Kidney (tissue), 22 donors: ENCODE measurements at places on chromosomes 7 and 10. TPM values are rescaled to one million over a fixed set of nuclear protein-coding genes. Genes with fewer than 3 reads are reported as not detected.
A peak's percentile ranks its signal among the peaks of the same experiment; 100 is the strongest.

- H3K36me3 ChIP-seq = no peaks in the 10 kb centered on the region
- peak overlapping the region; percentile 96 for H3K27ac ChIP-seq
- peaks cover 3% of the 10 kb centered on the region for H3K4me1 ChIP-seq
- H3K4me3 ChIP-seq = peak overlapping the region; percentile 78
These were observed 155.0 kb upstream of the LYZL2 start for GRCh38 chr10:30784524-30784896.

GRCh38 chr7:150755473-150756099 lies 18.4 kb downstream of the GIMAP5 start:
- H3K4me1 ChIP-seq = no peaks in the 10 kb centered on the region
- H3K4me3 ChIP-seq = no peak overlapping the region
- H3K36me3 ChIP-seq = no peaks in the 10 kb centered on the region

GRCh38 chr7:105805447-105806019 lies 70.9 kb downstream of the ATXN7L1 start:
- peak; percentile 25 for DNase-seq
- no peaks in the 10 kb centered on the region for H3K36me3 ChIP-seq
- no peaks in the 10 kb centered on the region for H3K27me3 ChIP-seq

PON3 gene
- polyA plus RNA-seq = 1.9 TPM

DNA sequence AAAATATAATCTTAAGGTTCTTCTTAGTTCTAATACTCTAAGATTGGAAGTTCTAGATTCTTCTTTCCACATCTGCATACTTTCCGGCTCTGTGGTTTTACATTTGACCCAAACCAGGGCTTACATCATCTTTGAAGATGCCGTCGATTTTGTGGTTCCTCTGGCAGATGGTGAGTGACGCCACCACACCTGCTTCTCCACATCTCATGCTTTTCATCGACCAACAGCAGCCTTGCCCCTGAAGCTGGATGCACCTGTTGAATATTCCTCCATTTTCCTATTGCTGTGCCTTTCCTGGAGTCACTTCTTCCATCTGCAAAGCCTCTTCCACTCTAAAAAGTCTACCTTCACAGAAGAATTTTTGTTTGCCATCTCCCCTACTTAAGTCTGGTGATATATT lies 121.3 kb downstream of the PRKCQ start:
- no peak overlapping the region for H3K27ac ChIP-seq
- no peak for DNase-seq
- H3K4me3 ChIP-seq = no peak overlapping the region

DNA sequence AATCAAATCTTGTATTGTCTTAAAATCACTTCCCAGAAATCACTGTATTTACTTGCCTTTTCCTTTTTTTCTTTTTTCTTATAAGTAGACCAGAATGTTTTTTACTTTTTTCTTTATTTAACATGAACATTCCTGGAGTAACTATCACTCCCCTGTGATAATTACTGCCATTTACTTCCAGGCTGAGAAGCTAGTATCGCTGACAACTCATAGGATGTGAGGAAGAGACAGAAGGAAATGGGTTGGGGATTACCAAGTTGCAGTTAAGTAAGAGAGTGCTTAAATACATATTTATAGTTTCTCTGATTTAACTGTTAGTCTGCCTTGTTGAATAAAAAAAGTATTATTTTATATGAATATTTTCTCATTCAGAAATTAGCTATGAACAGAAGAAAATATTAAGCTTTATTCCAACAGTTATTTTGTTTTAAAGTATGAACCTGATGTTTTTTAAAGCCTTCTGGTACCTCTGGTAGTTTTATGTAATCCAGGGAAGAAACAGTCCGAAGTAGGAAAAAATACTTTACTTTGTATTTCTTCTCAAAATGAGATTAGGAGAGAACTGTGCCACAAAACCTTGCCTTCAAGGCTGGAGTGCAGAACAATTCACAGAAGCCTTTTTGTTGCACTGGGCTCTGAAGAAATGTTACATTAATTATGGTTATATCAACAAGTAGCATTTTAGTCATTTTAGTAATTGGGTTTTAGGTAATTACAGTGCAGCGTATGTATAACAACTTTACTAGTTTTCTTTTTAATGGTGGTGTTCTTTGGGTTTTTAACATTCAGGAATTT lies 72.8 kb downstream of the SHOC2 start:
- no peaks in the 10 kb centered on the region for H3K27me3 ChIP-seq
- no peak for DNase-seq
- no peak overlapping the region for H3K27ac ChIP-seq
- no peaks in the 10 kb centered on the region for H3K36me3 ChIP-seq
- no peak overlapping the region for H3K4me3 ChIP-seq

GRCh38 chr10:91185239-91185875 lies 35.1 kb upstream of the PCGF5 start:
- DNase-seq = no peak
- no peaks in the 10 kb centered on the region for H3K4me1 ChIP-seq
- H3K27me3 ChIP-seq = no peaks in the 10 kb centered on the region
- no peak overlapping the region for H3K27ac ChIP-seq

DNA sequence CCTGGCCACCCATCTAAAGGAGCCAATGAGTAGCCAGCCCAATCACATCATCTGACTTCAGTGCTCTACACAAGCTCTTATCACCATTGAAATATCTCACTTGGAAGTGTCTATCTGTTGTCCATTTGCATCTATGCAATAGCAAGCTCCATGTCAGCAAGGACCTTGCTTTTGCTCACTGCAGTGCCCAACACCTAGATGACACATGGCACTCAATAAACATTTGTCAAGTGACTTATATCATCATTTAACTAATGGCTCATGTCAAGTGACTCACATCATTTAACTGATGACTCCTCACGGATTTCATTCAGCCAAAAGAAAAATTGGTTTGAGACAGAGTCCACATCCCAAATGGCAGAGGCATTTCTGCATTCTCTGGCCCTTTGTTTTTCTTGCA lies 92.9 kb upstream of the ADAM12 start:
- H3K4me1 ChIP-seq = no peaks in the 10 kb centered on the region
- H3K4me3 ChIP-seq = no peak overlapping the region
- no peak for DNase-seq
- no peak overlapping the region for H3K27ac ChIP-seq
- H3K27me3 ChIP-seq = no peaks in the 10 kb centered on the region

GRCh38 chr10:44056206-44056605 lies 328.7 kb downstream of the CXCL12 start:
- DNase-seq = no peak
- H3K36me3 ChIP-seq = no peaks in the 10 kb centered on the region
- H3K27me3 ChIP-seq = no peaks in the 10 kb centered on the region
- H3K4me1 ChIP-seq = no peaks in the 10 kb centered on the region
- no peak overlapping the region for H3K27ac ChIP-seq

DNA sequence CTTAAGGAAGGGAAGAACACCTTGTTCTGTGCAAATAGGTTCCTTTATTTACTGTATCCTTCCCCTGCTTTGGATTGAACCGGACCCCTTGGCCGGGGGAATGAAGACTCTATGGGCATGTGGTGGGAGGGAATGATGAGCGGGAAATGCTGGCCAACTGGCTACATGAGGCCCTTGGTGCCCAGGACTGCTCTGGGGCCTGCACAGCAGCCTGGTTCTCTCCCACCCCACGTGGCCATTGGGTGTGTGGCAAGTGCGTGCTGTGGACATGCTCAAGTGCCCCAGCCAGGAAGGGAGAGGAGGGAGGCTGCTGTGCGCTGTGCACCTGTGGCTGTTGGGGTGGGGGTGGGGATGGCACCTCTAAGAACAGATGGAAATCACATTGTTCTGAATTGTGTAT lies 917.0 kb upstream of the GHITM start:
- H3K36me3 ChIP-seq = no peaks in the 10 kb centered on the region
- DNase-seq = peak; percentile 4
- no peaks in the 10 kb centered on the region for H3K27me3 ChIP-seq
- H3K4me1 ChIP-seq = no peaks in the 10 kb centered on the region

SLC18A3 gene
- not detected for polyA plus RNA-seq

- no peaks in the 10 kb centered on the region for H3K27me3 ChIP-seq
- H3K36me3 ChIP-seq = no peaks in the 10 kb centered on the region
- H3K4me3 ChIP-seq = no peak overlapping the region
- H3K4me1 ChIP-seq = no peaks in the 10 kb centered on the region
- H3K27ac ChIP-seq = no peak overlapping the region
These were observed 11.4 kb upstream of the INPP5F start for GRCh38 chr10:119714484-119714816.

- H3K36me3 ChIP-seq = no peaks in the 10 kb centered on the region
- no peak overlapping the region for H3K4me3 ChIP-seq
- no peaks in the 10 kb centered on the region for H3K27me3 ChIP-seq
- H3K27ac ChIP-seq = no peak overlapping the region
- DNase-seq = no peak
These were observed 135.5 kb upstream of the IMMP2L start for GRCh38 chr7:111697771-111698170.

PKD2L1 gene
- 0.17 TPM for polyA plus RNA-seq

SPDYE6 gene
- not detected for polyA plus RNA-seq

GRCh38 chr7:116862951-116863670 lies 724 bp downstream of the CAPZA2 start:
- peak overlapping the region; percentile 94 for H3K27ac ChIP-seq
- DNase-seq = peak; percentile 64
- H3K27me3 ChIP-seq = no peaks in the 10 kb centered on the region
- H3K4me3 ChIP-seq = peak overlapping the region; percentile 84
- H3K36me3 ChIP-seq = no peaks in the 10 kb centered on the region
- H3K4me1 ChIP-seq = peaks cover 7% of the 10 kb centered on the region

DNA sequence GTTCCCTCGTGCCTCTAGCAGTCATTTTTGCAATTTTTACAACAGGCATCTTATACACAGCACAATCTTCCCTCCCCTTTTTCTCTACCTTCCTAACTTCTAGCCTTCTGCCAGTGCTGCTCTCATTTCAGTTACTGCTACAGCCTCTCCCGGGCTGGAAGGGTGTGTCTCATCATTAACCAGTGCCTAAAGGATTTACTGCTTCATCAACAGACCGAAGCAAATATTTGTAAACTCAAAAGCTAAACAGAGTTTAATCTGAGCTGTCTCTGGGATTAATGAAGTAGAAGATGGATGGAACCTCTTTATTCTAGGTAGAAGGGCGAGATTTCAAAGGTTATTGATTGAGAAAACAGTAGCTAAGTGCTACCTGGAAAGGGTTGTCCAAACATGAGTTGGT lies 94.3 kb downstream of the PRPF18 start:
- H3K4me1 ChIP-seq = peaks cover 4% of the 10 kb centered on the region
- H3K4me3 ChIP-seq = no peak overlapping the region
- DNase-seq = peak; percentile 87
- no peaks in the 10 kb centered on the region for H3K27me3 ChIP-seq
- H3K36me3 ChIP-seq = peaks cover 6% of the 10 kb centered on the region

GRCh38 chr7:144853542-144853941 lies 17.7 kb upstream of the TPK1 start:
- no peak for DNase-seq
- no peaks in the 10 kb centered on the region for H3K36me3 ChIP-seq
- H3K27ac ChIP-seq = no peak overlapping the region
- H3K4me1 ChIP-seq = no peaks in the 10 kb centered on the region
- no peaks in the 10 kb centered on the region for H3K27me3 ChIP-seq
- H3K4me3 ChIP-seq = no peak overlapping the region

DNA sequence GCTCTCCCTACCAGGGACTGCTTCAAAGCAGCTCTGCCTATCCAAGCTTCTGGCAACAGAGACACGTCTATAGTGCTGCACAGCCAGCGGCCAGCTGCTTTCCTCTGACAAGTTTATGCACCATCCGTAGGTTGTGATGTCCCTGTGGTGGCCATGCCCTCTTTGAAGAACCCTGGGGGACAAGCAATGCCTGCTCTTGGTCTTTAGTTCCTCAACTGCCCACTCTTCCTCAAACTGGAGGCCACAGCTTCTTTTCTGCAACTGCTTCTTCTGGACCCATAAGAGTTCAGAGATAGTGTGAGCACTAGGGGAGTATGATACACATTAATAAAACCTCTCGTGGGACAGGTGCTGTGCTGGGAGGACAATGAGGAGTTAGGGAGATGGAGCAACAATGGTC lies 164.9 kb downstream of the ELMO1 start:
- H3K4me1 ChIP-seq = no peaks in the 10 kb centered on the region
- H3K4me3 ChIP-seq = no peak overlapping the region
- H3K36me3 ChIP-seq = no peaks in the 10 kb centered on the region

CD36 gene
- polyA plus RNA-seq = 6.7 TPM

LEP gene
- not detected for polyA plus RNA-seq

DNA sequence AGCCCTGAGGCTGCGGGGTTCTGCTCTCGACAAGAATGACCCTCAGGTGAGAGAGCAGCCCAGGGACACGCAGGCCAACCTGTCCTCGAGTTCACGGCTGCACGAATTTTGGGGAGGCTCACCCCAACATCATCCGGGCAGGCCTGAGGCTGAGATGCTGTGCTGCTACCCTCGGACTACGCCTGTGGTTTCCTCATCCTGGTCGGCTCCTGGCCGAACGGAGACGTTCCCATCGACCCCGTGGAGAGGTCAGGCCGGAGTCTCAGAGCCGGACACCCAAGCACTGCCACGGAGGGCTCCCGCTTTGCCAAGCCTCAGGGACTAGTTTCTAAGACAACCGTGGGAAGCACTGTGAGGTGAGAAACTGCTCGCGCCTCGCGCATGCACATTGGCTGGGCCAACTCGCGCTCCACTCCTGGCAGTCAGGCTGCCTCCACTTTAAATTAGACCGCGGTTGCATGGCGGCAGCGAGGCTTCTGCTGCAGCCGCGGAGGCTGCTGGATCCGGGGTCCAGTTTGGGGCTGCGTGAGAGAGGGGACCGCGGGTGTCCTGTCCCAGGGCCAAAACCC lies 203.4 kb downstream of the ZNF716 start:
- no peak overlapping the region for H3K27ac ChIP-seq
- no peaks in the 10 kb centered on the region for H3K4me1 ChIP-seq
- no peaks in the 10 kb centered on the region for H3K36me3 ChIP-seq
- no peak for DNase-seq
- H3K27me3 ChIP-seq = no peaks in the 10 kb centered on the region

DNA sequence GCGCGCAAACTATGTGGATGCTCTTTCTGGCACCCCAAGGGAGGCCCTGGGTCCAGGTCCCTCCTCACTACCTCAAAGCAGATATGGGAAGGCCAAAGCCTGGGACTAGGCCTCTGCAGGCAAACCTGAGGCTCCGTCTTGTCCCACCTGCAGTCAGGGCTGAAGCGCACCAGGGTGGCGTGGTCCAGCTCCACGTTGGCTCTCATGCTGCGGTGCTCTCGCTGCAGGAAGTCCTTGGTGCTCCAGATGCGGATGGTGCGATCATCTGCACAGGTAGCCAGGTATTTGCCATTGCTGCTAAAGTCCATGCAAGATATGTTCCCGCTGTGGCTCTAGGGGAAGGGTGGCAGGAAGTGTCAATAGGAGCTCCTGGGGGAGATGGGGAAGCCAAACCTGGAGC lies 4.6 kb downstream of the TBL2 start:
- no peaks in the 10 kb centered on the region for H3K4me1 ChIP-seq
- DNase-seq = no peak
- no peaks in the 10 kb centered on the region for H3K27me3 ChIP-seq

FAM25A gene
- polyA plus RNA-seq = not detected
